Thymus (tissue), 14 donors: ENCODE measurements at places on chromosomes 7 and 10. TPM values are rescaled to one million over a fixed set of nuclear protein-coding genes. Genes with fewer than 3 reads are reported as not detected.

GRCh38 chr7:39453743-39454355 lies 112.4 kb upstream of the YAE1 start:
- no peaks in the 10 kb centered on the region for H3K4me1 ChIP-seq
- peak; percentile 71 for DNase-seq
- no peak overlapping the region for H3K4me3 ChIP-seq
- H3K36me3 ChIP-seq, result no peaks in the 10 kb centered on the region
- H3K27me3 ChIP-seq, result no peaks in the 10 kb centered on the region

GRCh38 chr7:4065190-4065589 lies 616.9 kb upstream of the FOXK1 start:
- H3K4me3 ChIP-seq, result no peak overlapping the region
- H3K4me1 ChIP-seq, result no peaks in the 10 kb centered on the region

DNA sequence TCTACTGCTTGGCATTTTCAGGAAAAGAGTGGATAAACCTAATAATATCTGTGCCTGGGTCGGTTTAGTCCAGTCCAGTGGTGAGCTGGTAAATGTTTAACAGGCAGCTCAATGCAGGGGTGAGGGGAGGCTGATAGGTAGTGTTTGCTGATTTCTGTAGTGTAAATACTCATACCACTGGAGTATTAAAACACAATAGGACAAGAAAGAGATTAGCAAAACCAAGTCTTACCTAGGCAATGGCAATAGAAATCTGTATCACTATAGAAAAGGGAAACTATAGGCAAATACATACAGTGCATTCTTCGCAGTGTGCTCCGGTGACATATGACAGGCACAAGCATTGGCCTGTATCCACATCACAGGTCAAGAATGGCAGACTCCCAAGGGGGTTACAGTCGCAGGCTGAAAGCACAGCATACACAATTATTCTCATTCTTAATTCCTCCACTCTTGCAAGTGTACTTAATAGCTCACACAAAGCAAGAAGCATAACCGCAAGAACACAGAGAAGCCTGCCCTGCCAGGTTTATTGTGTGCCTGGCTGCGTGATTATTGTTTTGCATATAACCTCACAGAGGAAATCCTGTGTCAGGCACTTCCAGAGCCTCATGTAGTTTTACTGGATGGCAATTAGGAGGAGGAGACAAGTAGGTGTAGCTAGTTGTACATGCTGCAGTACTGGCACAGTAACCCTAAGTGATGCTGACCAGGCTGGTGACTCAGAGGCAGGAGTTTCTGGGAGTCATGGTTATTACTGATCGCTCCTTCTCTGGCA lies 35.0 kb downstream of the LAMB4 start:
- H3K36me3 ChIP-seq, result no peaks in the 10 kb centered on the region
- no peaks in the 10 kb centered on the region for H3K4me1 ChIP-seq
- DNase-seq, result no peak
- H3K27ac ChIP-seq, result no peak overlapping the region
- H3K27me3 ChIP-seq, result no peaks in the 10 kb centered on the region
- no peak overlapping the region for H3K4me3 ChIP-seq

GRCh38 chr10:17004801-17005380 lies 124.7 kb downstream of the CUBN start:
- DNase-seq, result no peak
- peaks cover 12% of the 10 kb centered on the region for H3K4me1 ChIP-seq
- H3K36me3 ChIP-seq, result no peaks in the 10 kb centered on the region
- H3K27ac ChIP-seq, result no peak overlapping the region

- H3K27me3 ChIP-seq, result peaks cover 32% of the 10 kb centered on the region
- H3K4me1 ChIP-seq, result peaks cover 21% of the 10 kb centered on the region
- no peak overlapping the region for H3K4me3 ChIP-seq
These were observed 103.9 kb upstream of the LEP start for GRCh38 chr7:128137181-128137580.

DNA sequence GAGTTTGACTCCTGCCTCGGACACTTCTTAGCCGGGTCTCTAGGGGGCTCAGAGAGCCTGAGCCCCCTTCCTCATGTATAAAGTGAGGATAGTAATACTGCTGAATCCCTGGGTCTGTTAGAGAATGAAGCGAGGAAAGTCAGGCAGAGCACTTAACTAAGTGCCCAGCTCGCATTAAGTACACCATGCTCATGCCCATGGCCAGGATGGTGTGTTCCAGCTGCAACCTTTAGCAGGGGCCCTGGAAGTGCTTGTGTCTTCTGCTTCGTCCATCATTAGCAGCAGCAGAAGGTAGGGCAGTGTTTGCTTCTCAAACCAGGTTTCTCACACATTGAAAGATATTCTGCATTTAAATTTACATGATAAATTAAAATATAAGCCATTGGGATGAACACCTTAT lies 27.3 kb upstream of the WDFY4 start:
- DNase-seq, result no peak
- peaks cover 12% of the 10 kb centered on the region for H3K4me1 ChIP-seq
- no peak overlapping the region for H3K27ac ChIP-seq
- H3K4me3 ChIP-seq, result no peak overlapping the region
- no peaks in the 10 kb centered on the region for H3K36me3 ChIP-seq

ATRNL1 gene
- 3.4 TPM for total RNA-seq

PLXDC2 gene
- total RNA-seq, result 8.0 TPM
